Aorta (tissue), 5 donors: ENCODE measurements at places on chromosomes 6 and 20.

- no peak for DNase-seq
Observed at GRCh38 chr6:7566107-7566506, 23.9 kb upstream of the SNRNP48 start.

DNA sequence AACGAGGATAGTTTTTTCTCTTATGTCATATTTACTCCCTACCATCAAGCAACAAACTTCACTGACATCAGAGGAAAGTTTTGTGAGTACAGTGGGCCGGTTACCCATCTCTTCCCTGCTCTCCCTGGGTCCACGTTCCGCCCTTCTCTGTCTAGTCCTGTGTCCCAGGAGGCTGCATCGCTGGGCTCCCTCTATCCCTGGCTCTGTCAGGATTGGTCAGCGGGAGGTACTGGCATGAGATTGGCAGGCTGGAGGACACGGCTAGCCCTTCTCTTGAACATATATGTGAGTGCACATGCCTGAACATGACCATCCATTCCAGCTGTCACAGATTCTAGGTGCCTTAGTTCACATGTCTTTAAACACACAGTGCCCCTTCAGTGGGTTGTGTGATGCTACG is 30.3 kb upstream of the TMEM181 start:
- DNase-seq: no peak

- DNase-seq: peak; percentile 9
Observed at GRCh38 chr20:61119794-61120410, 132.2 kb upstream of the CDH4 start.

DNA sequence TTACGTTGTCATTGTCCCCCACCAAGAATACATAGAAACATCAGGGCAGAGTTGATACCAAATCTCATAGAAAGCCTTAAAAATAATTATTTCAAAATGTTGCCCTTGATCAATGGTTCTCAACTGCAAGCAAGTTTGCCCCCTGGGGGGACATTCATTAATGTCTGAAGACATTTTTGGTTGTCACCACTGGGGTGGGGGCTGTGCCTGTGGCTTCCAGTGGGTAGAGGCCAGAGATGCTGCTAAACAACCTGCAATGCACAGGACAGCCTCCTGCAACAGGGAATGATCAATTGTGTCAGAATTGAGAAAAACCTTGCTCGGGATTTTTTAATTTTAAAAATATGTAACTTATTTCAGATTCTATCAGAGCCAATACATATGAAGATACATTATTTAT is 130.6 kb upstream of the DOK5 start:
- DNase-seq: no peak

DNA sequence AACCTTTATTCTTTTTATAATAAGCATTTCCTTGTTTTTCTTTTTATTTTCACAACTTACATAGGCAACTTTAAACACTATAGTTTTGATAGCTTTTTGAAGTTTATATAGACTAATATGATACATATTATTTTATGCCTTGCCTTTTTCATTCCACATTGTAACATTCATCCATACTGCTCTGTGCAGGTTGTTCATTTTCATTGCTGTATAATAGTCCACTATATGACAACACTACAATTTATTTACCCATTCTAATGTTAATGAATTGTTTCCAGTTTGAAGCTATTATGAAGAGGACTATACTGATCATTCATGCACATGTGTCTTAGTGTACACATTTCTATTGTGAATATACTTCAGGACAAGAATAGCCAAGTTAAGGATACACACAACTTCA is 49.1 kb downstream of the WASF1 start:
- DNase-seq: no peak

- DNase-seq: no peak
Observed at GRCh38 chr6:145569140-145569539, 166.2 kb downstream of the EPM2A start.

- no peak for DNase-seq
Observed at GRCh38 chr6:21332077-21332476, 261.5 kb upstream of the SOX4 start.

GRCh38 chr20:57653546-57653900 is 33.3 kb upstream of the ZBP1 start:
- no peak for DNase-seq

GRCh38 chr6:122754191-122754731 is 25.3 kb upstream of the FABP7 start:
- DNase-seq: no peak

- no peak for DNase-seq
Observed at GRCh38 chr6:142648036-142648451, 296.9 kb downstream of the HIVEP2 start.

- DNase-seq: peak; percentile 88
Observed at GRCh38 chr6:3247255-3248146, 11.2 kb upstream of the PSMG4 start.

DNA sequence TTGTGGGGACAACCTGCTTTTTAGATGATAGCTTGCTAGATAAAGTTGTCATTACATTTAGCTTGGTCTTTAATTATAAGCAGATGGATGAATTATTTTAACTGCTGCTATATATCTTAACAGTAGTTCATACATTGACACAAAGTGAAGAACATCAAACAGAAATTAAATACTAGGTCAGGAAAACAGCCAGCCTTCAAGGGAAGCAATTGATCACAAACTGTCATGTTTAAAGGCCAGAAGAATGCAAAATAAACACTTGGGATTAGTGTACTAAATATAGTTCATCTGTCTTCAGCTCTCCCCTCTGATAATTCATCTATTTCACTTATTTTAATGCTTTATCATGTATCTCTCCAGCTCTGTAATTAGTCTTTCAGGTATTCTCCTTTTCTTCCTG is 225.1 kb upstream of the FERMT1 start:
- no peak for DNase-seq

- no peak for DNase-seq
Observed at GRCh38 chr6:40778196-40778595, 191.0 kb upstream of the LRFN2 start.

GRCh38 chr6:145669627-145670034 is 65.7 kb downstream of the EPM2A start:
- DNase-seq: no peak

- DNase-seq: no peak
Observed at GRCh38 chr6:20946022-20946421, 411.8 kb downstream of the CDKAL1 start.

DNA sequence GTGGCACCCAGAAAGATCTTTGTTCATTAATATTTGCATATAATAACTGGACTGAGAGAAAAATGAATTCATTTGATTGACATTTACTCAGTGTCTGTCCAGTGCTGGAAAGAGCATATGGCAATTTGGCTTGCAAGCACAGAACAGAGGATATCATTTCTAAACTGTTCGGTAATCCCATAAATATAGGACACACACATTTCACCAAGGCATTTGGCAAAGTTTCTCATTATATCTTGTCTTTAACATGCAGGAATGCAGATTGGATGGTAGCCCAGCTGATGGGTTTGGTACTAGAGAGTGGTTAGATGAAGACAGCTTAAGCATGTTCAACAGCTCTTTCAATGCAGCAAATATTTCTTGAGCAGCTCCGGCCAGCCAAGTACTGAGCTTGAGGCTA is 259.2 kb downstream of the PRKN start:
- DNase-seq: no peak

DNA sequence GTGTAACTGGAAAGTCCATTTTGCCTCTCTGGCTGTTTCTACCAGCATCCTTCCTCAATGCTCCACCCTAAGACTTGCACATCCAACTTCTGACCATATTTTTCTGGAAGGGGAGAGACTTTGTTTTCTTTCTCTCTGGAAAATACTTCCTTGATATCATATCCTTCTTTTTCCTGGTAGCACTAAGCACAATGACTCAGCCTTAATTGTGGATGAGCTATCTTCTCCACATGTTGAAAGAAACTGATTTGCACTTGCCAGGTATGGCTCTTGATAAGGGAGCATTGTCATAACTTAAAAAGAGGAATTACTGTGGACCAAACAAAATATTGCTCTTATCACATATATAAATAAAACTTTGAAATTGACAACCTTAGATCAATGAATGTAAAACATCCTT is 30.1 kb upstream of the IBTK start:
- DNase-seq: no peak
